SK-N-SH (cell line): ENCODE measurements at places on chromosomes 13 and 19.

DNA sequence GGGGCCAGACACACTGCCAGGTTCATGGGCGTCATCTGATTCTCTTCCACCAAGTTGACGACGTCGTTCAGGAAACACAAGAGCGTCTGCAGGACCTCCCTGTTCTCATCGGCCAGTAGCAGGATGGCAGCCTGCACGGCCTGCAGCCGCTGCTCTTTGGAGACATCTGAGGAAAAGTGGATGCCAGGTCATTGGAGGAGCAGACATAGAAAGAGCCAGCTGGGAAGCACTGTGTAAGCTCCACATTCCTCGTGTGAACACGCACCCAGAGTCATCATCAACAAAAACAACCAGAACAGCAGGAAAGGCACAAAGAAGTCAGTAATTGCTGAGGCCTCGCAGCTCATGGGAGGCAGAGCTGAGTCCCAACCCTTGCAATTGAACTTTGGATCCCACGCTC, 96.5 kb downstream of the KL start:
- DNase-seq: no peak

- peak; percentile 69 for DNase-seq
Observed at GRCh38 chr13:112616586-112617362, 28.8 kb upstream of the TUBGCP3 start.

GRCh38 chr19:50008532-50008931, 16.6 kb downstream of the VRK3 start:
- no peak for DNase-seq

DNA sequence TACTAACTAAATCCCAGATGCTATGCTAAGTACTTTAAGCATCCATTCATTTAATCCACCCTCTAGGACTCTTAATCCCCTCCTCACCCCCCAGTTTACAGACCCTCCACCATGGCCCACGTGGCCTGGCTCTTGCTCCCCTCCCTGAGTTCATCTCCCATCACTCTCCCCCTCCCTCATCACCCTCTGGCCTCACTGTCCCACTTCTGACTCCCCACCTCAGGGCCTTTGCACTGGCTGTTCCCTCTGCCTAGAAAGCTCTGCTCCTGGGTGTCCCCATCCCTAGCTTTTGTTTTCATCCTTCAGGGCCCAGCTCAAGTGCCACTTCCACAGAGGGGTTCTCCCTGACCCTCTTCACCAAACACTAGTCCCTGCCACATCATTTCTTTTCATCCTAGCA, 4.2 kb downstream of the B9D2 start:
- no peak for DNase-seq

- DNase-seq: no peak
Observed at GRCh38 chr19:21604351-21604926, 99.0 kb downstream of the ZNF429 start.

GRCh38 chr13:83414393-83414792, 467.9 kb downstream of the SLITRK1 start:
- DNase-seq: no peak

DNA sequence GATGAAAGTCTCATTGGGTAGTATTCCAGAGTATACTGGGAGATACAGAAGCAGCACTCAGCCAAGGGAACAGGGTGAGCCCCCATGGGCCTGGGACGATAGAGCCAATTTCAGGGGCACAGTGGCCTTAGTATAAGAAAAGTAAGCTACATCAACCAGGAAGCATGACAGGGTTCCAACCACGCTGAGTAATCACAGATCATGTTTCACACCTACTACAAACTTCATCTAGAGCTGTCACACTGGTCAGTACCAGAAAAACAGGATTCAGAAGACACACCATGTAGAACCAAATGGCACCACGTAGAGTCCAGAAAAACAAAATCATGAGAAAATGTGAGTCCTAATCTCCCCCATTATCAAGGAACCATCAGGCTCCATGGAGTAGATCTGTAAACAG, 1292.4 kb upstream of the MIR17HG start:
- no peak for DNase-seq

- no peak for DNase-seq
Observed at GRCh38 chr19:47176071-47176626, 45.5 kb downstream of the SAE1 start.

GRCh38 chr13:43006893-43007631, 15.0 kb upstream of the EPSTI1 start:
- no peak for DNase-seq

DNA sequence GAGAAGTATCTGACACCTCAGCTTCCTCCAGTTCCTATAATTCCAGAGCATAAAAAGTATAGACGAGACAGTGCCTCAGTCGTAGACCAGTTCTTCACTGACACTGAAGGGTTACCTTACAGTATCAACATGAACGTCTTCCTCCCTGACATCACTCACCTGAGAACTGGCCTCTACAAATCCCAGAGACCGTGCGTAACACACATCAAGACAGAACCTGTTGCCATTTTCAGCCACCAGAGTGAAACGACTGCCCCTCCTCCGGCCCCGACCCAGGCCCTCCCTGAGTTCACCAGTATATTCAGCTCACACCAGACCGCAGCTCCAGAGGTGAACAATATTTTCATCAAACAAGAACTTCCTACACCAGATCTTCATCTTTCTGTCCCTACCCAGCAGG, 3.1 kb downstream of the KLF5 start:
- DNase-seq: no peak

GRCh38 chr13:21749410-21749809, 78.5 kb downstream of the FGF9 start:
- DNase-seq: no peak

DNA sequence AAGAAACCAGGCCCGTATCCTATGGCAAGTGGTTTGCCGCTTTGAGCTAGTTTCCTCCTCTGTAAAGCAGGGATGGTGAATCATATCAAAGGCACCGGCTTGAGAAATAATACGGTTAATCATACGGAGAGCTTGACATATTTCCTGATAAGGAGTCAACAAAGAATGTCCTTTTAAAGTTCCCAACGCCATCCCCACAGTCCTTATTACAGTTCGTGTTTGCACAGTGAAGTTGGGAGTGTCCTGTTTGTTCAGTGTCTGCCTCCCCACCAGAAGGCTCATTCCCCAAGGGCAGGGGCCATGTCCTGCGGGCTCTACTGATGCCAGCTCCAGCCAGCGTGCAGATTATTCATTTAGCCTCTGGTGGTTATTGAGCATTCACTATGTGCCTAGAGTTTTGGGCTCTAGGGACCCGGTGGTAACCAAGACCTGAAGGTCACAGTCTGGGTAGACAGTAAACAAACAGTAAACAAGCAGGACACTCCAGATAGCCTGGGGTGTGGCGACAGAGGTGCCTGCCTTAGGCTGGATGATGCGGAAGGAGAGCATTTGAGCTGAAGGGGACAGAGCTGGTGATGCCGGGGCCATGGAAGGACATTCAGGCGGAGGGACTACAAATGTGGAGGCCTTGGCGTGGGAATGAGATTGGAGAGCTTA, 6.3 kb downstream of the GRAMD1A start:
- DNase-seq: no peak

DNA sequence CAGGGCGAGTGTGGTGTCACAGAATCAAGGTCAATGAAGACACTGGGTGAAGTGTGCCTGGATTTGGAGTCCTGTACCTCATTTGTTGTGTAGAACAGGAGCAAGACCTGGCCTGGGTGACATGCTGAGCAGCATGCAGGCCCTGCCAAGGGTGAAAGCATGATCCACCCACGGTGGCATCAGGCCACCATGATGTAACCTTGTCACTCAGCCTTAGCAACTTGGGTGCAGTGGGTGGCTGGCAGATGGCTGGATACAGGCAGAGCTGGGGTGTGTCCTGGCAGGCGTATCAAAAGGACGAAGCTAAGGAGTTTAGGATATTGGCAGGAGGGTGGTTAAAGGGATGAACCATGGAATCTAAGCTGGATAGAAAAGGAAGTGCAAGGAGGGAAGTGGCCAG, 10.3 kb downstream of the THSD1 start:
- no peak for DNase-seq

DNA sequence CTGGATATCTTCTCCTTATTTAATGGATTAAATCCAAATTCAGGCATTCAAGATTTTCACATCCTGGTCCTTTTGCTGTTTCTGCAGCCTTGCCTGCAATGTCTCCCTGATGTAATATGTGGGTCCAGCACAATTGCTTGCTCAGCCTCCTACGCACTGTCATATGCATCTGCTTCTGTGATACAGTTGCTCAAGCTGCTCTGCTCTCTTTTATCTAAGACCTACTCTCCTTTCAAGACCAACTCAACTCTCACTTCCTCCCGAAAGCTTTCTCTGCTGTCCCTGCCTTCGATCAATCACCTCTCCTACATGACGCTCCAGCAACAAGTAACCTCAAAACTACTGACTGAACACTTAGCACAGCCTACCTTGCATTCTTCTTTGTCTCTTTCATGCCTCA, 138.2 kb downstream of the DCLK1 start:
- DNase-seq: no peak

DNA sequence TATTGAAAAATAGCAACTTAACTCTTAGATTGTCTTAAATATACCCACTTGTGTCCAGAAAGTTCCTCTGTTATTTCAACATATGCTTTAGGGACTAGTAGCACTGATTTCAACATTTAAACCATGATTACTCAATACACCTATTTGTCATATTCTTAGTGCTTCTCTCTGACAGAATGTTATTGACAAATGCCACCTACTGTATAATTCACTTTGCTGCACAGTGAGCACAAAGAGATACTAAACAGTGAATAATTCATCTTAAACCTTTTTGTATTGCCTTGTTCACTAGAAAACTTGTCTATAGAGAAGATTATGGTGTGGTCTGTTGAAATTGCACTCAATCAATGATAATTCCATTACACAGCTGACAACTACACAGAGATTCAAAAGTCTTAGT, 692.6 kb downstream of the PCDH17 start:
- DNase-seq: no peak

DNA sequence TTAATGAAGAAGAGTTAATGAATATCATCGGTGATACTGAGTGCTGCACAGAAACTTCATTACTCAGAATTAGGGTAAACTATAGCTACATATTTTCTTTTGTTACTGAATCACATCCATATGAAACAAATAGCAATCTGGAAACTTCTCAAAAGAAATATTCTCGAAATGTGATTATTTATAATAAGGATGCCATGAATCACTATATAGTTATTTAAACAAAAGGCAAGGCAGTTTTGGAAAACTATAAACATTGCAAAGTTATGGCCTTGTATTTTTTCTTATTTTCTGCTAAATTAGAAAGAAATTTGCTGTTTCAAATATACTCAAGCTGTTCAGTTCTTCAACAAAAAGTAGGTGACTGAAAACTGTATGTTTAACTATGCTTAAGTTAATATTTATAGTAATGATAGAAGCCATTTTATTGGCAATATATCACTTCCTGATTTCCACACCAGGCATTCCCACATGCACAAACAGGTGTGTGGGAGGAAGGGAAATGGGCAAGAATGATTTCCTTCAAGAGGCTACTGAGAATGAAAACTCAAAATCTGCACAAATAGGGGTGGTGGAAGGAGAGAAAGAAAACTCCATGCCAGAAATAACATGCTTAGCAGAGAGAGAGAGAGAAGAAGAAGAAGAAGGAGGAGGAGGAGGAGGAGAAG, 74.5 kb upstream of the FRY start:
- DNase-seq: no peak

- peak; percentile 93 for DNase-seq
Observed at GRCh38 chr13:113153810-113154748, 4.4 kb upstream of the PROZ start.

- DNase-seq: no peak
Observed at GRCh38 chr13:24168392-24168750, 7.9 kb downstream of the SPATA13 start.

DNA sequence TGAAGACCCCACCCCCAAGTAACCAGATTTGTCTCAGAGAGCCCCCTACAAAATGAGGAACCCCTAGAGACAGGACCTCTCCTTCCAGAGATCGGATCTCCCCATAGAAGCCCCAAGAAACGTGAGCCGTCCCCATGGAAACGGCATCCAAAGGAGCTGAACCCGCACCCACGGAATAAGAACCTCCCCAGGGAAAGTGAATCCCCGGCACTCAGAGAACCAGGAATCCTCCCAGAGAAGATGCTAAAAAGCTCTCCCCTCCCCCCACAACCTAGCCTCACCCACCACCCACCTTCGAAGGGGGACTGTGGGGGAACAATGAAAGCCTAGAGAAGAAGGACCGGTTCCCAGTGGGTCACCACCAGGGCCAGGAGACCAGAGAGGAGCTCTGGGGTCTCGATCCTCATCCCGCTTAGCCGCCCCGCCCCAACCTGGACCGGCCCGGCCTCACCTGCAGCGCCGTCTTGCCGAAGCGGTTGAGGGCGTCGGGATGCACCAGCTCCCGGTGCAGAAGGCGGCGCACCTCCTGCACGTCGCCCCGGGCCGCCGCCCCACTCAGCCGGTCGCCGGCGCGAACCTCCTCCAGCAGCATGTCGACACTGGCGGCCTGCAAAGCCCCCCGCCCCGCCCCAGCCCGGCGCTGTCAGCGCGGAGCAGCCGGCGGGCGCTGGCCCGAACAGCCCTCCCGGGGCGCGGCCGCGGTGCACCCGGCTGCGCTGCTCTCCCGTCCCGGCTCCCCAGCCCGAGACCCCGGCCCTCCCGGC, 535 bp downstream of the CDKN2D start:
- no peak for DNase-seq

DNA sequence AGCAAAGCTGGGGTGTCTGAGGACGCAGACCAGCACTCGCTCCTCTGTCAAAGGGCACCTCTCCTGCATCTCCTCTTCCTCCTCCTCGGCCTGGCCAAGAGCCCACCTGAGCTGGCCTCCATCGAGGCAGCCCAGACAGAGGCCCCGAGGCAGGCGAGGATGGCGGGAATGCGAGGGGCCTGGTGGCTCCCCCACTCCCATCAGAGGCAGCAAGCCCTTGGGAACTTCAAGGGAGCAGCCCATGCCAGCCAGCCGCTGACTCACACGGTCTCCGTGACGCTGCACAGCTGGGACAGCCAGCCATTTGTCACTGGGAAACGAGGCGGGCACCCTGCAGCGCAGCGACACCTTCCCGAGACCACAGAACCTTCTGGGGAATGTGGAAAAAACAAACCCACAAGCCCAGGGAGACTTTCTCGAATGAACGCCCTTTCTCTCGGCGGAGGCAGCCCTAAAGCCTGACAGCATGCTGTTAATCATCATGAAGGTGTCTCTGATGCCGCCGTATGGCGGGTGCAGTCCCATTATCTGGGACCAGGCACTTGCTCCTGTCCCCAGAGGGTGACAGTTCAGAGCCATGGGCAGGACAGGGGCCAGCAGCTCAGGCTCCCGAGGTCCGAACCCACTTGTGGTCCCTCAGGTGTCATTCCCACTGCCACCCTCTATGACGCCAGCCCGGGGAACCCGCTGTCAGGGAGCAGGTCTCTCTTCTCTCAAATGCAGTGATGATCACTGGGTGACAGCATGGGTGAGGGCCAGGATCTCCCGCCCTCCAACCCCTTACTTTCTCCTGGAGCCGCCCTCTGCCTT, 53.0 kb downstream of the PEPD start:
- DNase-seq: no peak

DNA sequence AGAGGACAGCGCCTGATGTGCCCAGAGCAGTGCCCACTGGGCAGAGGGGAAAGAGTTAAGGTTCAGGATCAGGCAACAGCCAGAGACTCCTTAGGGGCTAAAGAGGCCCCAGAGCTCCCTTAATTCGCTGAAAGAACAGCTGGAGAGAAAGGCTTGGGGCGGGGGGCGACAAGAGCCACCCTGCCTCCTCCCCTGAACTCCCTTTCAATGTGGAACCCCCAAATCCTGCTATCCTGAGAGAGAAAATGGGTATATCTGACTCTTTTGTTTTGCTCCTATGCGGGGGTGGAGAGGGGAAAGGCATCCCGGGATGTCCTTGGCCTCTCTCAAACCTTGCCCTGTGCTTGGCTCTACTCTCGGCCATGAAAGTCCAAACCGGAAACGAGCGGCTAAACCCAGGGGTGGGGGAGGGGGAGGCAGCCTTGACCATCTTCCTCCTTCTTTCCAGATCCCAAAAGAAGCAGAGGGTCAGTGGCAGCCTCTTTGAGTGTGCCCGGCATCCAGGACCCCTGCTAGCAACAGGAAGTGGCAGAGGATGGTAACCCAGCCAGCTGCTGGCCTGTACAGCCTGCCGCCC, 4.7 kb downstream of the PRKACA start:
- no peak for DNase-seq
